ENCODE measurements at places on chromosomes 5 and 9. TPM values are rescaled to one million over a fixed set of nuclear protein-coding genes. Genes with fewer than 3 reads are reported as not detected.

- DNase-seq, result no peak
Observed at GRCh38 chr5:151903243-151903653, 21.4 kb downstream of the GLRA1 start.

DNA sequence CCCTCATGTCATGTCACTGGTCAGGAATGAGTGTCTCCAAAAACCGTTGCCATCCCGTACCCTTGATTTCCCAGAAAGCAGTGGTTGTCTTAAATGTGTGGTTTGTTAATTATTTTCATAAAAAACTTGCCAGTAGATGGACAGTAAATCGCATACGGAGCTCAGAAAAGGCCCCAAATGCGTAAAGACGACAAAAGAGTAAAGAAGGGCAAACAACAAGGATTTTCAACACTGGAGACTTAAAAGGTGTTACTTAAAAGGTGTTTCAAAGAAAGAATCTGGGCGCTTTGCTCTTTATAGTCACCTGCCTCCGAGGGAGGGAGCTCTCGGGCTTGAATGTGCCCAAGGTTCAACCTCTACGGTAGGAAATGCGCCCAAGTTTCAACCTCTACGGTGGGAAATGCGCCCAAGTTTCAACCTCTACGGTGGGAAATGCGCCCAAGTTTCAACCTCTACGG is 734 bp downstream of the KIF27 start:
- no peak for DNase-seq

- no peak for DNase-seq
Observed at GRCh38 chr9:4009006-4009511, 290.8 kb downstream of the GLIS3 start.

- DNase-seq, result no peak
Observed at GRCh38 chr5:59236448-59236847, 653.6 kb downstream of the RAB3C start.

ARID3C gene
- total RNA-seq, result not detected

DNA sequence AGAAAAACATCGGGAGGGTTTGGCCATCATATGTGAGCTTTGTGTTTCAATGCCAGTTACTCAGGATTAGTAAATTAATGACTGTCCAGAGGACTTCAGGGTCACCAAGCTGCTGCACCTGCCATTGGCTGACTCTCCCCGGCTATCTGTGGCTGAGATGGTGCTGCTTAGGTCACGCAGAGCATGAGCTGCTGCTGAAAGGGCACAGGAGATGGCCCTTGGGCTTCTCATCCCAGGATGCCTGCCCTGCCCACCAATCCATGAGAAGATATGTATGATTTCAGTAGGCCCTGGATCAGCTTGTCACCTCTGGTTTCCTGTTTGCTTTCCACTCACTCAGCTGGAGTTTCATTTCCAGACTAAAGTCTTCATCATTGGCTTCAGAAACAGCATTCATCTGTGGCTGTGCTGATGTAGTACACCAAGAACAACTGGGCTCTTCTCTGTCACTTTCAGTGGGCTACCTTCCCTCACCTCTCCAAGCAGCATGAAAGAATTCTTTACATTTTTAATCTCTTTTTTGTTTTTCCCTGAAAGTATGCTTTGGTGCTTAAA is 2.4 kb upstream of the CATSPER3 start:
- DNase-seq, result no peak

- no peak for DNase-seq
Observed at GRCh38 chr9:19074836-19075235, 25.6 kb downstream of the RRAGA start.

GRCh38 chr9:113572076-113572861 is 108.7 kb downstream of the RGS3 start:
- peak; percentile 35 for DNase-seq

DNA sequence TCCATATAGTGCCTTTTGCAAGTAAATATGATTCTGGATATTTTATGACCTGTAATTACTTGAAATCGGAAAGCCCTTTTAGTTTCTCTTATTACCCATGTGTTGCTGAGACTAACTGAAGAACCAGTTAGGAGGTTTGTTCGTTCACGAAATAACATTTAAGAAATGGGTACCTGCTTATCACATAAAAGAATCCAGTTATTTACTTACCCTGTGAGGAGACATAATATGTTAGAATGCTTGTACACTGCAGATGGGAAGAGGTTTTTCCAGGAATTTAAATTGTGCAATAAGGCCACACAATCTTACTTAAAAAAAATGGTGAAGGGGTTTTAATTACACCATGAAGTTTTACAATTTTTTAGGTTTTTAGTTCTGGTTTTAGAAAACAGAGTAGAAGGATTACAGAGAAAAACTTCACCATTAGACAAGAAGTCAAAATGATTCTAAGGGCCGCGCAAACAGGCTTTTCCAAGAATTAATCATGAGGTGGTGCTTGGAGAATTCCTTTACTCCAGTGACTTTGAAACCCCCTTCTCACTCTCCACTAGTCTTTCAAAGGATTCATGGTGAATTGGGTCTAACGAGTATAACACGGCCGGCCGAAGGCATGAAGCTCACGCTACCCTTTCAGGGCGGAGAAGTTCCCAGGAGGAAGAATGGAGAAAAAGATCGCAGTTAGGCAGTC is 1.1 kb upstream of the PTGER4 start:
- DNase-seq, result no peak

GRCh38 chr9:79977510-79978197 is 405.9 kb downstream of the TLE4 start:
- DNase-seq, result no peak

GRCh38 chr9:78470216-78470615 is 173.3 kb downstream of the PSAT1 start:
- DNase-seq, result no peak

DNA sequence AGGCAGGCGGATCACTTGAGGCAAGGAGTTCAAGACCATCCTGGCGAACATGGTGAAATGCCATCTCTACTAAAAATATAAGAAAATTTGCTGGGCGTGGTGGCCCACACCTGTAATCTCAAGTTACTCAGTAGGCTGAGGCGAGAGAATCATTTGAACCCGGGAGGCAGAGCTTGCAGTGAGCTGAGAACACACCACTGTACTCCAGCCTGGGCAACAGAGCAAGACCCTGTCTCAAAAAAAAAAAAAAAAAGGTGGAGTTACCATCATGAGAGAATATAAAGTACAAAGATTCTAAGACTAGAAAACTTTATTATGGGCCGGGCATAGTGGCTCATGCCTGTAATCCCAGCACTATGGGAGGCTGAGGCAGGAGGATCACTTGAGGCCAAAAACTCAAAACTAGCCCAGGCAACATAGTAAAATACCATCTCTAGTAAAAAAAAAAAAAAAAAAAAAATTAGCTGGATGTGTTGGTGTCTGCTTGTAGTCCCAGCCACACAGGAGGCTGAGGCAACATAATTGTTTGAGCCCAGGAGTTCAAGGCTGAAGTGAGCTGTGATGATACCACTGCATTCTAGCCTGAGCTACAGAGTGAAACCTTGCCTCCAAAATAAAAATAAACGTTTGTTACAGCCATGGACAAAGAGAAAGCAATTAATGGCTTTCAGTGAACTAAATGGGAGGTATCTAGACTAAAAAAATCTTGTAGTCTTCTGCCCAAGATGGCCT is 12.9 kb downstream of the ANXA2R start:
- no peak for DNase-seq

GRCh38 chr9:77158772-77159513 is 18.4 kb upstream of the VPS13A start:
- no peak for DNase-seq

- no peak for DNase-seq
Observed at GRCh38 chr9:68721666-68722330, 16.8 kb downstream of the PIP5K1B start.

OTP gene
- not detected for total RNA-seq

GRCh38 chr5:107893642-107894041 is 222.9 kb upstream of the EFNA5 start:
- no peak for DNase-seq

CDC25C gene
- total RNA-seq, result 5.5 TPM

DNA sequence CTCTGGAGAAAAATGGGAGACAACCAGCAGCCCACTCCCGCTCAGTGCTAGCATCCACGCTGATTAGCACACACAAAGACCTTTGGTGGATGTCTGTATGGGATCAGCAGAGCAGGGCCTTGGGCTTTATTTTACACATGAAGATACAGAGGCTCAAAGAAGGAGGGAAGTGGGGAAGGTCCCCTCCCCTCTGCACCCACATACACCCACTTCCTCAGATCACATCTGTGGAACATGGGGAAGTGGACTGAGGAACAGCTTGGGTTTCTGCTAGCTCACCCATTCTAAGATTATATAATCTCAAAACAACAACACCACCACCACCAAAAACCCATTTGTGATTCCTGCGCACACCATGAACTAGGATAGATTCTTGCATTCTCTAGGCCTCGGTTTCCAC is 14.0 kb downstream of the GGTA1 start:
- DNase-seq, result no peak

DNA sequence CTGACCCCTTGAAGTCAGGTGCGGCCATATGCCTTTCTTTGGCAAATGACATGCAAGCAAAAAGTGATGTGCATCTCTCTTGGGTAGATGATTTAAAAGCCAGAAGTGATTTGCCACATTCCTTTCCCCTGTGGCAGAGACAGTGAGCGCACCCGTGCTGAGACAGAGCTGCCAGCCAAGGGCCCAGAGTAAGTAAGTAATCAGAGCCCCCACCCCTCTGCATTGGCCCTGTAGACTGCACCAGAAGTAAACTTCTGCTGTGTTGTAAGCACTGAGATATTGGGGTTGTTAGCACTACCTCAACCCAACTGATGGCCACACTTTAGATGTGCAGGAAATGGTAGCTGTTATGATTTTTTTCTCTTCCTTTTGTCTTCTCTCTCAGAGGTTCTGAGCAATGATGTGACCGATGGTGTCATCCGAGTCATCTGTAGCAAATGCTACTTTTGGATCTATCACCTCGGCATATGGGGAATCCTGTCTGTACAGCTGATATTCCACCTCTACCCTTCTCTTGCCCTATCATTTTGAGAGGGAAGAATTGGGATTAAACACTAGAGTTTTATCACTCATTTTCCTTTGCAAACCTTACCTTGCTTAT is 58.0 kb downstream of the DOCK2 start:
- DNase-seq, result no peak

DNA sequence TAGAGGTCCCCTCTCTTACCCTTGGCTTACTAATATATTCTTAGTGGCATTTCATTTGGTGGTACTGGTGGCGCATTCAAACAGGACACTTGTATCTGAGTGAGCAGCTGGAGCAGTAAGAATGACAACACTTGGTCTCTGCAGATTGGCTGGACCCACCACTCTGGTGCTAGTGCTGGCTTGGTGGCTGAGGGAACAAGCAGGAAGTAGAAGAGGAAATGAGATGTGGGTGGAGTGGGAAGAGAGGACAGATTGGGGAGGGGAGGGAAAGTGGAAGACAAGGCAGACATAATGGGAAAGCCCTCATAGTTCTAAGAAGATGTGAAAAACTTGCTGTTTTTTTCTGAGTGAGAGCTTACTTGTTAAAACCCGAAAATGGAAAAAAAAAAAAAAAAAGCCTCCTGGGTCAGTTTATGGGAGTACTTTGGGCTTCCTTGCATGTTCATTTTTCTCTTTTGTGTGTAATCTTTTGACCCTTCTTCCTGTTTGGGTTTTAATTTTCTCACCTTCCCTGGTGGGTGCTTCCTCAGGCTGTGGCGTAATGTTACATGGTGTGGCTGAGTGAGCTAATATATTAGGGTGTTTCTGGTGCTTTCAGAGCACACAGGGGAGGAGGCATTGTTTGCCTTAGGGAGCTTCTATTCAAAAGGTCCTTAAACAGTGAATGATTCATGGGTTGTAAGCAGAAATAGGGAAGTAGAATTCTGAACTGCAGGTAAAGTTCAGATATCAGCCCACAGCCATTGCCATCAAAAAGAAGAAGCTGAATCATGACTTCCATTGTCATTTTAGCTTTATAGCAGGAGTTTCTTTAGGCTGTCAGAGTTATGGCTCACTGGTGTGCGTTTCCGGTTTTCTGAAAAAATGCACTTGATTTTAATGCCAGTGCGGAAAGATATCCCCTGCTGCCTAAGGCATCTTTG is 52.3 kb downstream of the TLE4 start:
- DNase-seq, result peak; percentile 84

- DNase-seq, result no peak
Observed at GRCh38 chr5:102666164-102666946, 88.8 kb upstream of the PAM start.

DNA sequence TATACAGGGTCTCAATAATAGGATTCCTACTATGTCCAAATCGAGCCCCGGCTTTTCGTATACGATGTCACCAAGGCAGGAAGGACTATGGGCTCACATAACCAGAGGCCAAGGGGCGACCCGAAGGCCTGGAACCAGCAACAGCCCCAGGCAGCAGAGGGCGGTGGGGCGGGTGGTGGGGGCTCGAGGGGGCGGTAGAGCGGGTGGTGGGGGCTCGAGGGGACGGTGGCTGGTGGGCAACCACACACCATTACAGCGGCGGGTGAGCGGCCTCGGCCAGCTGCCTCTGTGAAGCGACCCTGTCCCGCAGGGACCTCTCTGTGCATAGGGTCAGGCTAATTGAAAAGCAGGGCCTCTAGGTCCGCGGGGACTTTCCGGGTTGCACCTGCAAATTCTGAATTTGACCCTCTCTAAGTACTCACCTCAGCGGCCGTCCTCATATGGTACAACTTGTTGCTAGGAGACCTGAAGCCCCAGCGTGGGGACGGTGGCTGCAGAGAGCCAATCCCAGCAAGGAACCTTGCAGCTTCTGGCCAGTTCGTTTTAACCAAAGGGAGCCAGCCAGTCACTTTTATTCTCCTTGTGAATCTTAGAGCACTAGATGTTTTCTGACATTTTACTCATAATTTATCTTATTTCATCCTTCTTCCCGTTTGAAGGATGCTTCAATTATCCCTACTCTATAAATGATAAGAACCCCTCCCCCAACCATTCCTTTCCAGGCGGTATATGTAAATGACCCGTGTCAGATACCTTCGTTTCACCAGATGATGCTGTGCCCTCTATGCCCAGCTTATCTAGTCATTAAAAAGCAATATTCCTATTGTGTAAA is at the start of gene NME5:
TSS of gene NME5 (minus strand) at position 480 of the 832 bp plus-strand sequence. CDS start 648 bp downstream, outside the sequence.
- no peak for DNase-seq

PLCXD3 gene
- total RNA-seq, result not detected

PCDHB8 gene
- total RNA-seq, result not detected

GRCh38 chr5:73617510-73618279 is 8.3 kb upstream of the ARHGEF28 start:
- DNase-seq, result no peak

AJM1 gene
- total RNA-seq, result 7.8 TPM

ADAMTS2 gene
- total RNA-seq, result not detected
